ENCODE measurements at places on chromosomes 6 and 20. TPM values are rescaled to one million over a fixed set of nuclear protein-coding genes. Genes with fewer than 3 reads are reported as not detected.

The ANKRD66 gene
- not detected for polyA plus RNA-seq

The RRP36 gene
- polyA plus RNA-seq = 60.5 TPM

The RIPK1 gene
- polyA plus RNA-seq = 15.7 TPM

The RAB22A gene
- 10.7 TPM for polyA plus RNA-seq

The MMP24 gene
- 18.1 TPM for polyA plus RNA-seq

The OR12D3 gene
- polyA plus RNA-seq = not detected

The KAT14 gene
- 8.6 TPM for polyA plus RNA-seq

The ADGRF5 gene
- 0.06 TPM for polyA plus RNA-seq

The PEX6 gene
- 12.5 TPM for polyA plus RNA-seq

The GPSM3 gene
- 1.9 TPM for polyA plus RNA-seq

The STAU1 gene
- polyA plus RNA-seq = 45.2 TPM

The NMBR gene
- polyA plus RNA-seq = not detected

The NDUFAF4 gene
- polyA plus RNA-seq = 16.7 TPM

The PPP1R16B gene
- polyA plus RNA-seq = 0.91 TPM

The NHSL1 gene
- polyA plus RNA-seq = not detected

The MEP1A gene
- polyA plus RNA-seq = not detected

The LRRN4 gene
- polyA plus RNA-seq = not detected

The RNF8 gene
- polyA plus RNA-seq = 21.7 TPM

The CLIC5 gene
- polyA plus RNA-seq = 0.03 TPM

The TOMM6 gene
- polyA plus RNA-seq = 493 TPM

The DEF6 gene
- 0.13 TPM for polyA plus RNA-seq

The CYP21A2 gene
- polyA plus RNA-seq = 0.03 TPM

The GRM1 gene
- polyA plus RNA-seq = 0.05 TPM

The FILIP1 gene
- 0.03 TPM for polyA plus RNA-seq

The HTR1B gene
- polyA plus RNA-seq = 0.63 TPM

The SLC44A4 gene
- polyA plus RNA-seq = 0.26 TPM

The SOX18 gene
- not detected for polyA plus RNA-seq

The PBOV1 gene
- not detected for polyA plus RNA-seq

The CGAS gene
- polyA plus RNA-seq = not detected

The MYL9 gene
- not detected for polyA plus RNA-seq

The RSPH9 gene
- polyA plus RNA-seq = 0.05 TPM

The KCNK17 gene
- polyA plus RNA-seq = not detected

The CNR1 gene
- not detected for polyA plus RNA-seq

The RSPO3 gene
- not detected for polyA plus RNA-seq

The GNMT gene
- 1.4 TPM for polyA plus RNA-seq

The MUCL3 gene
- polyA plus RNA-seq = not detected

The MDN1 gene
- polyA plus RNA-seq = 8.5 TPM

The ENPP5 gene
- polyA plus RNA-seq = not detected

The WFDC10B gene
- not detected for polyA plus RNA-seq

The TCP11 gene
- polyA plus RNA-seq = 0.16 TPM

The PRSS16 gene
- 0.07 TPM for polyA plus RNA-seq

The FAM83C gene
- not detected for polyA plus RNA-seq

The COL9A3 gene
- 1.3 TPM for polyA plus RNA-seq

The FNDC1 gene
- polyA plus RNA-seq = not detected

The CAP2 gene
- 8.5 TPM for polyA plus RNA-seq

The CEP85L gene
- polyA plus RNA-seq = 1.3 TPM

The ETV7 gene
- polyA plus RNA-seq = 0.31 TPM

The REM1 gene
- polyA plus RNA-seq = 7.1 TPM

The HUS1B gene
- 0.30 TPM for polyA plus RNA-seq

The FAM217A gene
- polyA plus RNA-seq = not detected

The BPI gene
- polyA plus RNA-seq = not detected

The ASIP gene
- 0.15 TPM for polyA plus RNA-seq

The BNIP5 gene
- not detected for polyA plus RNA-seq

The PRSS35 gene
- 0.36 TPM for polyA plus RNA-seq
